ENCODE measurements at places on chromosomes 3 and 15.

DNA sequence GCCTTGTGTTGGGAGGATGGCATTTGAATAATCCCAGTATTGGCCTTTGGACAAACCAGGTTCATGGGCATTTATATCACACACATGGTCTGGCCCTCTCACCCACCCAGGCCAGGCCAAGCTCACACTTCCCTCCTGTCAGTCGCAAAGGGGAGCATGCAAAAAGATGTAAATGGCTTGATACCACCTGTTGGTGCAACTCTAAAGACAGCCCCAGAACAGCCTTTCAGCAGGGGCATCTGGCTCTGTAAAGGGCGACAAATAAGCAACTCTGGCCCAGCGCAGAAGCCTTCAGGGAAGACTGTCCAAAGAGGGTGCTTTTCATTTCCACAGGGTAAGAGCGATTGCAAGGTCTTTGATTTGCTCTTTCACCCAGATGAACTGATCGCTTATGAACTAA lies 91.8 kb downstream of the USP13 start:
- DNase-seq = no peak

DNA sequence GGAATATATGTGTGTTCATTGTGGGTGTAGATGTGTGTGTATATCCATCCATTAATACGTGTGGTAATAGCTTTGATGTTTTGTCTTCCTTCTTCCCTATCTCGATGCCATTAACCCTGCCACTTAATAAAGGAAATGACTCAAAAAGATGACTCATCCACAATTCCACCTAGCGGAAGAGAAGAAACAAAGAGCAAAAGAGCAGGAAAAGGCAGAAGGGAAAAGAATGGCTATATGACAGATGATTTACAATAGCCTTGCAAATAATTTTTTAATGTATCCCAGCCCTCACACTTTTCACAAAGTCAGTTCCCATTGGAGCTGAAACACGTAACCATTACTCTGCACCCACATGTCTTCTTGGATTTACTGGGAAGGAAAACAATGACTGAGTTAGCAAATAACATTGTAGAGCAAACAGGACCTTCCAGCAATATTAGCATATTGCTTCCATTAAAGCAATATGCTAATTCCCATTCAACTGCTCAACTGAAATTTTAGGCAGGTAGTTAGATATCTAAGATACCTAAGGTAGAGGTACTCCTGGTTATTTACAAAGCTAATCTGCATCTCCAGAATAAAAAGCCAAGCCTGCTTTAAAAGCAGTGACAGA lies 197.2 kb downstream of the KCNAB1 start:
- DNase-seq = no peak

- DNase-seq = no peak
Observed at GRCh38 chr15:93500155-93500554, 411.1 kb upstream of the RGMA start.

GRCh38 chr3:71994203-71994602 lies 209.3 kb upstream of the PROK2 start:
- DNase-seq = no peak

GRCh38 chr3:122421101-122421500 lies 5.2 kb upstream of the WDR5B start:
- no peak for DNase-seq

DNA sequence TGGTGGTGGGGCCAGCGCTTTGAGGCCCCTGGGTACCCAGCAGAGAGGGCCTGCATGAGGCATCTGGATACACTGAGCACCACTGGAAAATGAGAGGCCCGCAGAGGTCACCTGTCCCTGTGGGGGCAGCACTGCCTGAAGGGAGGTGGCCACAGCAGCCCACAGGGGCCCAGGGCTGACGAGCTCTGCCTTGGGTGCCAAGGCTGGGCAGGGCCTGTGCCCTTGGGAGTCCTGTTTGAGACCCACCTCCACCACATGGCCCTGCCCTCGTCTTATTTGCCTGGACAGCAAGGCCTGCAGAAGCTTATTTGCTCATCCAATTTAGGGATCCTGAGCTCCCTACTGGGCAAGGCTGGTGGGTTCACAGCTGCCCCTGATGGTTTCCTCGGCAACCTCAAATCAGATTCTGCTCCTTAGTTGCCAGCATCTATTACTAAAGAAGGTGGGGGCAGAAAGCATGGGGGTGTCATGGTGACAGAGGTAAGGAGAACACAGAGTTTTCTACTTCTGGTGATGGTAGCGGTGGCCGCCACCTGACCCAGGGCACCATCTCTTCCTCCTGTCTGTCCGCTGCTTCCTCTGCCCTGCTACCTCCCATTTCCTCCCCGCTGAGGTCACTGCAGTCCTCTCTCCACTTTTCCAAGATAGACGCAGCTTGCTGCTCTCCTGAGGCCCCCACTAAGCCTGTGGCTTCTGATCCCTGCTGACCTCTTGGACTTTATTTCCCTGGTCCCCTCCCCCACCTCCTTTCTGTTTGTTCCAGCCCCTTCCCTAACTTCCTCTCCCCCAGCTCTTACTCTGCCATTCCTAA lies 62.9 kb downstream of the HMCES start:
- DNase-seq = no peak

DNA sequence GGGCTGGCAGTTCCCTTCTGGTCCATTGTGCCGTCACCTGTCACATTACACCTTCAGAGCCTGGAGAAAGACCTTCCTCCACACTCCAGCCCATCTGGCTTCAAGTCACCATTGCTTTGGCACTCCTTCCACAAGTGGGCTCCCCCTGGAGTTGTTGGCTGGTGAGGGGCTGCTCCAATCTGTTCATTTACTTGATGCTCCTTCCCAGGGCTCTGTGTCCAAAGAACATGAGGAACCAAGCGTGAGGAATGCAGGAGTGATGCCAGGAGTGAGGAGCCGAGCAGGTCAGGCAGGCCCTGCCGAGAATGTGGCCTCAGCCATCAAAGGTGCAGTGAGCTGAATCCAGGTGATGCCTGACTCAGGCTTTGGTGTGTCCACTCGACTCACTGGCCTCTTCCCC lies 57.2 kb downstream of the OXNAD1 start:
- no peak for DNase-seq

GRCh38 chr3:101796077-101796680 lies 17.2 kb downstream of the NXPE3 start:
- no peak for DNase-seq

GRCh38 chr15:80970018-80970657 lies 19.5 kb downstream of the MESD start:
- peak; percentile 78 for DNase-seq

DNA sequence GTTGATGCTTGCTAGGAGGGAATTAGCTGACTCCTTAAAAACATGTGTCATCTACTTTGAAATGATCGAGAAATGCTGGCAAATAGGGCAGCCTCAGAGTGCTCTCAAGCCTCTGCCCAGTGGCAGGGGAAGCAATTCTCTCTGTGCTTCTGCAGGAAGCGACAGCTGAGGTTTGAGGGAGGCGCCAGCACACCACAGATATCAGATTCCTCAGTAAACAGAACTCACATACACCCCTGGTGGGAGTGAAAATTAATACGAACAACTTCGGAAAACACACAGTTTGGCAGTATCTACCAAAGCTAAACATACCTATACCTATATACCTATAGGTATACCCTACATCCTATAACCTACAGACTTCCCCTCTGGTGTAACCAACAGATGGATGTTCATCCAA lies 61.3 kb downstream of the NSMCE3 start:
- no peak for DNase-seq

Measured in erythroblast (primary cell).